ENCODE measurements at places on chromosomes 6 and 20.

- no peak for DNase-seq
Observed at GRCh38 chr20:40542065-40542464, 147.0 kb downstream of the MAFB start.

- DNase-seq = no peak
Observed at GRCh38 chr6:85416049-85416448, 33.8 kb upstream of the NT5E start.

DNA sequence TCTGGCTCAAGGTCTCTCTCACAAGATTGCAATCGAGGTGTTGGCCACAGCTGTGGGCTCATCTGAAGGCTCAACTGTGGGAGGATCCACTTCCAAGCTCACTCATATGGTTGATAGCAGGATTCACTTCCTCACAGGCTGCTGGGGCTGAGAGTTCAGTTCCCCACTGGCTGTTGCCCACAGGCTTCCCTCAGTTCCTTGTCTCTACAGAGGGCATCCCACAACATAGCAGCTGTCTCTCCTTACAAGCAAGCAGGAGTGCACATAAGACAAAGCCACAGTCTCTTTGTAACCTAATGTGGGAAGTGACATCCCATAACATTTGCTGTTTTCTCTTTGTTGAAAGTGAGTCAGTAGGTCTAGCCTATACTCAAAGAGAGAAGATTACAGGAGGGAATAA, 14.0 kb downstream of the SPATS1 start:
- no peak for DNase-seq

DNA sequence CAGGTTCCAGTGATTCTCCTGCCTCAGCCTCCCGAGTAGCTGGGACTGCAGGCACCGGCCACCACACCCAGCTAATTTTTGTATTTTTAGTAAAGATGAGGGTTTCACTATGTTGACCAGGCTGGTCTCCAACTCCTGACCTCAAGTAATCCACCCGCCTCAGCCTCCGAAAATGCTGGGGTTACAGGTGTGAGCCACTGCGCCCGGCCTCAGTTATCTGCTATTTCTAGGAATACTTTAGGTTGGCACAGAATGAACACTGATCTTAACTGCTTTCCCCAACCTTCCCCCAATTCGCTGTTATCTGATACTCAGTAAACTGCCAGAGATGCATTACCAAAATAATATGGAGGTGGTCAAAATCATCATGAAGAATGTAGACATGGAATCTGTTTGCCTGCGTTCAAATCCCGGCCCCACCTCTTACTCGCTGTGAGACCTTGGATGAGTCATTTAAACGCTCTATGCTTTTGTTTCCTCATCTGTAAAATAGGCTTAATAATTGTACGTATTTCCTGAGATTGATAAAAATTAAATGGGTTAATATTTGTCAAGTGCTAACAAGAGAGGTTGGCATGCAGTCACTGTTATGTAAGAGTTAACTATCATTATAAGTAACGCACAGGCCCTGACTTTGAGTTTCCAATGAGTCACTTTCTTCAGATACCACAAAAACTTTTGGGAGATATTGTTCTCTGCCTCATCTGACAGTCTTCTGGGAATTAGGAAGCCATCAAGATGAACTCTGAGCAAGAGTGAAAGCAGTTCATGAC, 44.5 kb upstream of the NCOA3 start:
- DNase-seq = no peak

DNA sequence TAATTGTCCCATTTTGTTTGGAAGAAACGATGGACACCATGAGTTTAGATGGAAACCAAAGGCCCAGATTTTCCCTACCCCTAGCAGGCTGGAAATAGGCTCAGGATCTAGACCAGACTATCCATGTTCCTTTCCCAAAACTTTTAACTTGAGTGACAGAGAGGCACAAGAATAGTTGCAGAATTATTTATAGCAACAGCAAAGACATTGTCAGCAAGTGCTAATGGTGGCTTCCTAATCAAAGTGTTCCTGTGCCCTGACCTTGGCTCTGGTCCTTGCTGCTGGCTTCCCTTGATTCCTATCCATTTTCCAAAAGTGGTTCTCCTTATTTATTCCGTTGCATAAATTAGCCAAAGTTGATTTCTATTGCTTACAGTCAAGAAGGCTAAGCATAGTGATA, 103.1 kb downstream of the RNGTT start:
- no peak for DNase-seq

DNA sequence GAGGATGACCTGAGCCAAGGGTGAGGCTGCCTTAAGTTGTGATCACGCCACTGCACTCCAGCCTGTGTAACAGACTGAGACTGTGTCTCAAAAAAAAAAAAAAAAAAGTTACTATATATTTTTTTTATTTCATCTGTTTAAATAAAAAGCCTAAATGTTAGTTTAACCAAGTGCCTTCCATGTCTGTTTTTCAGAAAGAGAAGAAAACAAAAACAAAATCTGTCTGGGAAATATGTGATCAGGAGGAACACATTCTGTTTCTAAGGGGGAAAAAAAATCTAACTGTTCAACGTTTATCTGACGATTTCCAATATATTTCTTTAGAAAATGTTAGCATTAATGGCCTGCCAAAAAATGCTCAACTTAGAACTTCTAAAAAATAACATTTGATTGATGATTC, 147.0 kb downstream of the IPCEF1 start:
- no peak for DNase-seq

DNA sequence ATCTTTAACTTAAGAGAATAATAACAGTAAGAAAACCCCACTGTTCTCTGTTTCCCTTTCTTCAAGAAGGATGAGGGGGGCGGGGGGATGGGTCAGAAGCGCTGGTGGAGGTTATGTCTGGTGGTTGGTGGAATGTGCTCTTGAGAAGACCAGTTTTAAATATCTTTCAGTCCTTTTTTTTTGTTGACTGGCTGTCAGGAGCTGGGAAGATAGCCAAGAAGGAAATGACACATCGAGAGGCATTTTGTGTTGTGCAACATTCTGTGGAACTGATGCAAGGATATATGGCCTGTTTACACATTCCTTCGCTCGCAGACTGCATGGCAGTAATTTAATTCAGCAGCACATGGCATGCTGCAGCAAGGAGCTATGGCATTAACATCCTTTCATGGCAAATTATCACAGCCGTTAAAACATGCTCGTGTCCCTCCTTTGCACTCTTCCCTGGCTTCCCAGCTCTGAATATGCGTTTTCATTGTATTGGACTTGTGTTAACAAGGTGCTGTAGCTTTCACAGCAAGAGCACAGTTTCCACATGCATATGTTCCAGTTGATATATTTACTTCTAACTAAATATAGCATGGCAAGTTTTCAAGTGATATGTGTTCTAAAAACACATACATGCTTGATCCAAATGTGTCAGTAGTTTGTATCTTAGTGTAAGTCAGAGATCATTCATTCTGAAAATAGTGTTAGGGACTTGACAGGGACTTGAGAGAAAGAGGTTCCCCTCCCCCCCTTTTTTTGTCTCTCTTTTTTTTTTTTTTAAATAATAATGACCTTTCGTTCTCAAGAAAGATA, 68.2 kb upstream of the SUPT3H start:
- no peak for DNase-seq

DNA sequence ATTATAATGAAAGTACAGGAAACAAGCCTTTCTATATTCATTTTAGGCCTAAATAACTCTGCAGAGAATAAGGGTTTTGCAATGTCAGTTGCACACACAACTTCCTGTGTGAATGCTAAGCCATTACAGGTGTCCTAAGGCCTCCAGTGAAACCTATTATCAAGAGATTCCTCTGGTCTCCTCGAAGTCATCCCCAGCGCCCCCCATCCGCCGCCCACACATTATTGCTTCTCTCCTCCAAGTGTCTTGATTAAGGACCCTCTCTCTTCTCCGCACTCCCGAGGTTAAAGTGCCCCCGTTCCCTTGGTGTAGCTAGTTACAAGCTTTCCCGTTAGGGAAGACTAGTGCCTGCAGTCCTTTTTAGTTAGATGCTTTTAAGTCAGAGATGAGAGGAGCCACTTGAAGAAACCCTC, 1.3 kb downstream of the HIVEP2 start:
- DNase-seq = no peak

DNA sequence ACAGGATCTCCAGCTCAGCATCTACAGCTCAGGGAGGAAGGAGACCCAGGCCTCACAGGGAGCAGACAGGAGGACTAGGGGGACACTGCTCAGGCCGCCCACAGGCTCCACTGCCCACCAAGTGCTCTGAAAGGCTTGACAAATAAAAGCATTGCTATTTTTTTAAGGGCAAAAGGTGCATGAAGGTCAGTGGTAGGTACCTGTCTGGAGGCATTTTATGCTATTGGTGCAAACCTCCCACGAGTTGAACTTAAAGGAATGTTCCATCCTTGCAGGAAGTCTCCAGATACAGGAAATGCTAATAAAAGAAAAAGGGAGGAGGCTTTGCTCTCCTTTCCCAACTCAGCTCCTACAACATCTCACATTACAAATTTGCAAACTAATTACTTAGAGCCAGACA, 228.1 kb downstream of the FOXC1 start:
- no peak for DNase-seq

GRCh38 chr6:131381052-131381708, 191.8 kb upstream of the ARG1 start:
- DNase-seq = no peak

DNA sequence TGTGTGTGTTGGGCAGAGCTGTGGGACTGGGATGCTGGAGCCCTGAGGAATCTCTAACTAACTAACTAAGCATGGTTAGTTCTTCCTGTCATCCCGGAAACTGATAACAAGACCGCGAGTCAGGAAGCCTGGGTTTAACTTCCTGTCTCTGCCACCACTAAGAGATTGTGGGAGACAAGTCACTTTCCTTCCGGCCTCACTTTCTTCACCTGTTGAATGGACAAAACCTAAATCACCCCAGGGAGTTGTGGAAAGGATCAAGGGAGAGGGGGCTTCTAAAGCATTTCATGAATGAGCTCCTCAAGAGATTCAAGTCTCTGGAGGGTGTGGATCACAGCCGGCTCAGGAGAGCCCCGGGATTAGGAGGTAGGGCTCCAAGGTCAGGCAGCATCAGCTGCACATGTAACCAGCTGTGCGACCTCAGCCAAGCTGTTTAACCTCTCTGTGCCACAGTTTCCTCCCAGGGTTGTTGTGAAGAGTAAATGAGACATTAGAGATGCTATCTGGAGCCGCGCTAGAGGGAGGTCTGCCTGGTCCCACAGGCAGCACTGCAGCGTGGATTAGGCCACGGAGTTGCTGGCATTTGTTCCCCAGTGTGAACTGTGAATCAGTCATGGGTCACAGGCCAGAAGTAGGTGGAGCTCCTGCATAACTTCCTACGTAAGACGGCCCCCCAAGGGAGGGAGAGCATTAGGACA, 105.1 kb downstream of the TOX2 start:
- DNase-seq = no peak

GRCh38 chr6:88626460-88626859, 337.0 kb downstream of the RNGTT start:
- DNase-seq = peak; percentile 44

- no peak for DNase-seq
Observed at GRCh38 chr6:30204116-30204515, 9.1 kb downstream of the TRIM26 start.

DNA sequence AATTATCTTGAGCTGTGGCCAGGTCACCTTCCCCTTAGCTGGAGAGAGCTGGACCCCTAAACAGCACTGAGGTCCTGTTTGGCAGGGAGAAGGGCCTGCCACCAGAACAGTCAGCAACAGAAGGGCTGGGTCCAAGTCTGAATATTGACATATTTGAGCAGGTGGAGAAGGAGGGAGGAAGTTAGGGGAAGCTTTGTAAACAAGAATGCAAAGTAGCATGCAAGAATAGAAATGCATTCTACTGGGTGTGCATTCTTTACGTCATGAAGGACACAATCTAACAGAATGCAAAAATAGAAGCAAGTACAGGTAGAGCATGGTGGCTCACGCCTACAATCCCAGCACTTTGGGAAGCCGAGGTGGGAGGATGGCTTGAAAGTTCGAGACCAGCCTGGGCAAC, 100.5 kb downstream of the QRSL1 start:
- no peak for DNase-seq
